ENCODE measurements at places on chromosomes 4 and X. TPM values are rescaled to one million over a fixed set of nuclear protein-coding genes. Genes with fewer than 3 reads are reported as not detected.

The MRFAP1 gene
- 108 TPM for total RNA-seq

The RPS6KA6 gene
- 5.4 TPM for total RNA-seq

The CTSO gene
- 11.2 TPM for total RNA-seq

The DUSP9 gene
- total RNA-seq = not detected

The VCX3B gene
- total RNA-seq = not detected

The XAGE1B gene
- total RNA-seq = not detected

The GPC3 gene
- total RNA-seq = not detected

The ARHGAP4 gene
- total RNA-seq = 2.8 TPM
